ENCODE measurements at places on chromosomes 12 and 14. TPM values are rescaled to one million over a fixed set of nuclear protein-coding genes. Genes with fewer than 3 reads are reported as not detected.

- no peaks in the 10 kb centered on the region for H3K36me3 ChIP-seq
- DNase-seq = no peak
These were observed 24.1 kb upstream of the ADIPOR2 start for GRCh38 chr12:1666685-1667162.

DNA sequence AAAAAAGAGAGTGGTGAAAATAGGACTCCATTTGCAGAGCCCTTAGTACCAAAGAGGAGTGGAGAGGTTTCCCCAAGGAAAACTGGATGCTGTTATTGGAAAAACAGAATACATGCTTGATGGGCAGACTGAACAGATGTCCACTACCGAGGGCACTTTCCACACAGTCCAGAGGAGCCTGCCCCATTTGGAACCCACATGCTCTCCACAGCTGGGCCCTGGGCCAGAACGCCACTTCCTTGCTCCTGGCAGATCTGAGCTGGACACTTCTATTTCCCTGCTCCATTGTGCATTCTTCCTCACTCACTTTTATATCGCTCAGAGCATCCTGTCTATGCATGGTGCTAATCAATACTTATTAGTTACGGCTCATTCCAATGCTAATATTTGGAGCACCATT is 249.9 kb downstream of the SLC15A4 start:
- no peaks in the 10 kb centered on the region for H3K27me3 ChIP-seq
- no peak overlapping the region for H3K4me3 ChIP-seq
- no peaks in the 10 kb centered on the region for H3K4me1 ChIP-seq
- H3K36me3 ChIP-seq = no peaks in the 10 kb centered on the region
- no peak for DNase-seq

DNA sequence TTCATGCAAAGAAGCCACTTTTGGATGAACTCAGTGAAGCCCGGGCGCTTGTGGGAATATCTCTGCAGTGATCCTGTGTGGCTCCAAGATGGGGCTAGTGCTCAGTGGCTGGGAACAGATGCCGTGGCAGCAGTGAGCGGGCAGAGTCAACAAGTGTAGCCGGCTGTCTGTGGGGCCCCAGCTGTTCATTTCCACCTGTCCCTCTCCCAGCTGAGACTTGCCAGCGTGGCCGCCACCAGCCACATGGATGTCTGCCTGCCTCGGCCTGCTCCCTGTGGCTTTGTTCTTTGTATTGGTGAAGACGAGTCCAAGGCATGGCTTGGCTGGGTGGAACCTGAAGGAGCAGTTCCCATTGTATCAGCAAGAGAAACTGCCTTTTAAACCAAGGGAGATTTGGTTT is 77.3 kb downstream of the NOS1 start:
- no peaks in the 10 kb centered on the region for H3K4me1 ChIP-seq
- no peaks in the 10 kb centered on the region for H3K36me3 ChIP-seq
- DNase-seq = no peak
- no peak overlapping the region for H3K27ac ChIP-seq
- H3K27me3 ChIP-seq = no peaks in the 10 kb centered on the region

DNA sequence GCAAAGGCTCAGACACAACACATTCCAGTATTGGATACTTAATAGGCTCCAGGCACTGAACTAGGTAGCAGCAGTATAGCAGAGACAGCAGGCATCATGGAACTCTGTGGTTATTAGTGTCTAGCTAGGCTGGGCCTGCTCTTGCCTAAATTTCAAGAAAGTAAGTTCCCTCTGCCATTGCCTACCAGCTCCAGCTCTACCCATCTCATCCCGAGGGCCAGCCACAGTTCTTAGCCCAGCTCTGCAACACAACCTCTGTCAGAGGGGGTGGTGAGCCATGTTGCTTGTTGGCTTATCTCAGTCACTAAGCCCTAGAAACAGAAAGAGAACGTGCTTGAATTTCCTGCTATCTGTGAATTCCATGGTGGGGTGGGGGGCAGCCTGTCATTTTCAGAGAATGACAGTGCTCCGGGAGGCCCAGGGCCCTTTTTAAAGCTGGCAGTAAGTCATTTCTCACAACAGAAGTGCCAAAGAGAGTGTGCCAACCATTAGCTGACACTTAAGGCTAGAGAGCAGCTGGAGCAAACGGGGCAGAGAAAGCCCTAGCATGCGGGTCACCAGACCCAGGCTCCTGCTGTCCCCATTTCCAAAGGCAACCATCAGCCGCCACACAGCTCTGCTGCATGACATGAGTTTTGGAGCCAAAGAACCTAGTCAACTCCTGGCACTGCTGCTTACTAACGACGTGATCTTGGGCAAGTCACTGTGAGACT is 105.9 kb downstream of the PRMT8 start:
- H3K36me3 ChIP-seq = no peaks in the 10 kb centered on the region
- DNase-seq = no peak
- no peak overlapping the region for H3K27ac ChIP-seq
- peaks cover 3% of the 10 kb centered on the region for H3K27me3 ChIP-seq
- H3K4me1 ChIP-seq = no peaks in the 10 kb centered on the region
- no peak overlapping the region for H3K4me3 ChIP-seq

DNA sequence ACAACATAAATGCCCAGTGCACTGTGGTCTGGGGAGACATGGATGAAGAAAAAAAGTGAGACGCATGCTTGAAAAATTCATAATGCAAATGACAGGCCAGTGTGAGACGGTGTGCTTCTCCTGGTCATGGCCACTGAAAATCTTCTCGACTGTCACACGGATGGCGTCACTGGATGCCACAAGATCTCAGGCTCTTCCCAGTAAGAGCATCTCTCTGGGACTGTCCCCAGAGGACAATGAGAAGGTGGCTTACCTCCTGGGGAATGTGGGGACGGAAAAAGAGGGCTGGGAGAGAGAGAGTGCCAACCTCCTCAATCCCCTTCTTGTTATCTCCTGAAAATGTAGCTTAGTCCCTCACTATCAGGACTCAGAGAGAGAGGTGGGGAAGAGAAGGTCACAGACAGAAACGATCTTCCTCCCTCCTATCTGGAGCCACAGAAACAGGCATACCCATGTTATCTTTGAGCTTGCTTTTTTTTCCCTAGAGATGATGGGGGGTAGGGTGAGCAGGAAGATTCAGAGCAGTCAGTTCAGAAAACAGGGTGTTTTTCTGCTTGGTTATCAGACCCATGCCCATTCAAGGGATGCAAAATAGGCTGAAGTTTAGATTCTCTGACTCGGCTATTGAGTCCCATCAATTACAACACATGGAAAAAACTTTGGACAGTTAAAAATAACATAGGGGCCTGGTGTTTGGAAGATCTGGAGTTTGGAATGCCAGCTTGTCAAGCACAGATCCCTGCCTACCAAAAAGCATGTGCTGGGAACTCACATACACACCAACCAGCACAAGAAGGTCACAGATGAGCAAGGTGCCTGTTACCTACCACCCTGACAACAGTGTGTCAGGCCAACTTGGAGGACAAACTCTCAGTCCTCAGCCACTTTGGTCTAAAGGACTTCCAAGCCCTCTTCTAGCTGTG is 24.2 kb downstream of the DPF3 start:
- H3K4me3 ChIP-seq = no peak overlapping the region
- H3K4me1 ChIP-seq = no peaks in the 10 kb centered on the region
- no peak for DNase-seq
- H3K36me3 ChIP-seq = no peaks in the 10 kb centered on the region
- H3K27me3 ChIP-seq = no peaks in the 10 kb centered on the region
- no peak overlapping the region for H3K27ac ChIP-seq

DNA sequence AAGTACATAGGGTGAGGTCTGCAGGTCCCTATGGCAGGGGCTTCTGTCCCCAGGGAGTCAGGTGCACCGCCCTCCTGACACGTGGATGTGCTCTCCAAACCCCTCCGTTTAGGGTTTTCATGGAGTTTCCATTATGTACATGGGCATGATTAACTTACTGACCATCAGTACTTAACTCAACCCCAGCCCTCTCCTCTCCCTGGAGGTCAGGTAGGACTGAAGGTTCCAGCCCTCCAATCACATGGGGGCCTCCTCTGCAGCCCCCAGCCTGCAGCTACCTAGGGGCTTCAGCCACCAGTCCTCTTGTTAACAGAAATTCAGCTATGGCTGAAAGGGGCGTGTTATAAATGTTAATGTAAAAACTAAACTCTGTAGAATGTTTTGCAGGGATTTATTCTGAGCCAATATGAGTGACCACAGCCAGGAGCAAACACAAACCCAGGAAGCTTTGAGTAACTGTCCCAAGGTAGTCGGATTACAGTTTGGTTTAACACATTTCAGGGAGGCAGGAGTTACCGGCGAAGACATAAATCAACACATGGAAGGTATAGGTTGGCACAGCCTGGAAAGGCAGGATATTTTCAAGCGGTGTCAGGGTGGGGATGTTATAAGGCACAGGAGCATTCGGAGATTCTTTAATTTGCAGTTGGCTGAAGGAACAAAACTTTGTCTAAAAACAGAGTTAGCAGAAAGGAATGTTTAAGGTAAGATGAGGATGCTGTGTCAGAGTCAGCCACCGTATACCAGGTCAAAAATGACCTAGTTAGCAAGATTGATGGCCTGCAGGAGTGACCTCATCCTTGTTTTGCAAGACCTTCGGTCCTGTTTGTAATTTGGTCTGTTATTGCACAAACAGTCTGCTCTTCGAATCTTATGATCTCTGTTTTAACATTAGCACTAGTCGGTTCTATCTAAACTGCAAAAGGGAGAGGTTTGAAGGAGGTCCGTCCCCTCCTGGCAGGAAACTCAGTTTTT is 75.2 kb downstream of the TNFAIP2 start:
- DNase-seq = no peak

GRCh38 chr12:57089271-57090245 is 644 bp downstream of the NAB2 start:
- peak overlapping the region; percentile 67 for H3K27ac ChIP-seq
- peak overlapping the region; percentile 78 for H3K4me3 ChIP-seq
- peaks cover 33% of the 10 kb centered on the region for H3K36me3 ChIP-seq
- peak; percentile 50 for DNase-seq

DNA sequence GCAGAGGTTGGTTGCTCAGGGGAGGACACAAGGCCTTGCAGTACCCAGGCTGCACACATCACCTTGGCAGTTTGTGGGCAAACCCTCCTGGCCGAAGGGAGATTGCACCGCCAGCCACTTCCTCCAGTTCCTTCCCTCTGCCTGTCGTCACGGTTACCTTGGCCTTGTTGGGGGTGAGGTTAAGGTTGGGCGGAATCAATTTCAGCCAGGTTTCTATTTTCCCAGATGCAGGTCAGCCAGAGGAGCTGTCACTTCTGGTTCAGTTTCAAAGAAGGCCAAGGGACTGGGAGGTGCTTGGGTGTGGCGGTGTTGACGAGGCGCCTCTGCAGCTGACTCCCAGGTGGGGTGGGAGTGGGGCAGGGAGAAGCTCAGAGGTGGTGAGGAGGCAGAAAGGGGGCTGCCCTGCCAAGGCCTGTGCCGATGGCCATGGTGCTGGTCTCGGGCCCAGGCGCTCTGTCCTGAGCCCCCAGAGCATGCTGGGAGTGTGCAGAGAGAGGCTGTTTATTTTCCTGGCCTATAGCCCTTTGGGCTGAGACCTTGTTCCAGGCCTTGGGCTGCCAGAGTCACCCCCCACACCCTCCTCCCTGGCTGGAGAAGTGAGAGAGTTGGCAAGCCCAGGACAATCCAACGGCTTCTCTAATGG is 31.4 kb downstream of the JDP2 start:
- no peak for DNase-seq
- H3K4me1 ChIP-seq = peaks cover 7% of the 10 kb centered on the region
- no peaks in the 10 kb centered on the region for H3K27me3 ChIP-seq

DNA sequence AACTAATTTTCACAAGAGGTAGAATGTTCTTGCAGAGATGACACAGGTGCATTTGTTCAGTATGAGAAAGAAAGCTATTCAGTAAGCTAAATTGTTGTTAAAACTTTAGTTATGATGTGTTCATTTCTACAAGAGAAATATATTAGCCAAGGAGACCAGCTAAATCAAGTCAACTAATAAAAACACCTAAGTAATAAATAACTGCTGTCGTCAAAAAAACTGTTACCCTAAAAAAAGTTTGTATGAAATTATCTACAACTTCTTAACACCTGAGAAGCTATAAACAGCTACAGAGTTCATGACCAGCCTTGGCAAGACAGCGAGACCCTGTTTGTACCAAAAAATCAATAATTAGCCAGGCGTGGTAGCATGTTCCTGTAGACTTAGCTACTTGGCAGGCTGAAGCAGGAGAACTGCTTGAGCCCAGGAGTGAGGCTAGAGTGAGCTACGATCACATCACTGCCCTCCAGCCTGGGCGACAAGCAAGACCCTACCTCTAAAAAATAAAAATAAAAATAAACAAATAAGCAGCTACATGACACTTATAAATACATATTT is 67.6 kb upstream of the AP4S1 start:
- H3K27me3 ChIP-seq = no peaks in the 10 kb centered on the region
- no peak for DNase-seq
- H3K4me3 ChIP-seq = no peak overlapping the region
- no peaks in the 10 kb centered on the region for H3K4me1 ChIP-seq
- H3K27ac ChIP-seq = no peak overlapping the region

DNA sequence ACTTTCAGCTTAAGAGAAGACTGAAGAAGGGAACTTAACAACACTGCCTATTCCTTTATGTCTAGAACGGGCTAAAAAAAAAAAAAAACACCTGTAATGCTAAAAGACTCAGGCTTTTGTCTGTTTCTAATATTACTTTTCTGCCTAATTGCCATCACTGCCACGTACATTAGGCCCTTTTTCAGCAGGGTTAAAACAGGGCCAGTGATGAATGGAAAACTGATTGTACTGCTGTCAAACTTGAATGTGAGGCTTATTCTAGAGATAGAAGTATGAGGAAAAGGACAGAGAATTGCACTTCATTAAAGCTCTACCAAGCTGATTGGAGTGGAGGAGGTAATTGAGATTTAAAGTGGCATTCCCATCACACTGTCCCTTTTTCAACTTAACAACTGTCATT is 535.8 kb downstream of the PRKD1 start:
- H3K36me3 ChIP-seq = no peaks in the 10 kb centered on the region
- no peaks in the 10 kb centered on the region for H3K27me3 ChIP-seq

DNA sequence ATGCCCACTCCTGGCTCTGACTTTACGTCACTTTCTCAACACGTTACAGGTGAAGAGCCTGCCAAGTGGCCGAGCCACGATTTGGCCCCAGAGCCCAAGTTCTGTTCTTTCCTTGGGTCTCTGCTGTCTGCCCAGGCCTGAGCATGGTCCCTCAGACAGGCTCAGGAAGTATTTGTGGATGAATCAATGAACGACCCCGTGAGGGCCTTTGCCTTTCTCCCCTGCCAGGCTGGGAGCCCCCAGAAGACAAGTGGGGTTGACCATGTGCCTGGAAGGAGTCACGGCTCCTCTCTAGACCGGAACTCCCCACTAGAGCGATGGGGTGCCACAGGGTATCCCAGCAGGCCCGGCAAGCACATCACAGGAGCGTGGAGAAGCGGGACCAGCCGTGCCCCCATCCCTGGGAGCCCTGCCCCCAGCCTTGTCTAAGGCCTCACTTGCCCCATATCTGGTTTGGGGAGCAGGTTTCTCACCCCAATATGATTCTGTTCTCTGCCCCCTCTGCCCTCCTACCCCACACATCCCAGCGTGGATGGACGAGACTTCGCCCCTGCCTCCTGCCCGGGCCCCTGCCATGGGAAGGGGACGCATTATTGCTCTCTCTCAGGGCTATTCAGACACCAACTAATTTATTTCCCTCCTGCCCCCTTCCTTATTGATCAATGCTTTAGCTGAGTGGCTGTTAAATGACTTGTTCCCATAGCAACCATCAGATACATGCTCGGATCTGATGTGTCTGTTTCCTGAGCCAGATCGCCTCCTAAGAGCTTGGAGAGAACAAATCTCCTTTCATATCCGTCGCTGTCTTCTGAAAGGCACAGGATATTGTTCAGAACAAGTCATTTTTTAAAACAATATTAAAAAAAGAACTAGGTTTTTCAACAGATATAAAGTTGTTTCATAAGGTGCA is 69.0 kb downstream of the DIO3 start:
- H3K4me3 ChIP-seq = no peak overlapping the region
- no peaks in the 10 kb centered on the region for H3K36me3 ChIP-seq
- no peaks in the 10 kb centered on the region for H3K27me3 ChIP-seq
- no peak for DNase-seq

The SPIC gene
- not detected for total RNA-seq

The GAPDH gene
- total RNA-seq = 498 TPM

All from CD4-positive, alpha-beta T cell (primary cell).